ENCODE measurements at places on chromosomes 3 and 15.
A peak's percentile ranks its signal among the peaks of the same experiment; 100 is the strongest.

- no peak for DNase-seq
Observed at GRCh38 chr3:138477801-138478200, 43.4 kb downstream of the ESYT3 start.

DNA sequence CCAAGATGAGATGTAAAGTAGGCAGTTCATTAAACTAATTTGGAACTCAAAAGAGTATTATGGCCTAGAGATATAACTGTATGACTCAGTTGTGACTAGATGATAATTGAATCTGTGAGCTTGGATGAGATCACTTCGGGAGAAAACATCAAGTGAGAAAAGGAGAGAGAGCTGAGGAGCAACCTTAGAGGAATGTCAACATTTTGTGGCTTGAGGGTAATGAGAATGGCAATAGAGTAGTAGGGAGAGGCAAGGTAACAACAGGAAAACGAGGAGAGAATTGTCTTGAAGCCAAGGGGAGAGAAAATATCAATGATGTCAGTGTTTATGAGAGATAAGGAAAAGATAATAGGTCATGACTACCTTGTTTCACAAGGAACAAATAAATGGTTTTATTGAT is 580.2 kb downstream of the NLGN1 start:
- DNase-seq, result no peak

DNA sequence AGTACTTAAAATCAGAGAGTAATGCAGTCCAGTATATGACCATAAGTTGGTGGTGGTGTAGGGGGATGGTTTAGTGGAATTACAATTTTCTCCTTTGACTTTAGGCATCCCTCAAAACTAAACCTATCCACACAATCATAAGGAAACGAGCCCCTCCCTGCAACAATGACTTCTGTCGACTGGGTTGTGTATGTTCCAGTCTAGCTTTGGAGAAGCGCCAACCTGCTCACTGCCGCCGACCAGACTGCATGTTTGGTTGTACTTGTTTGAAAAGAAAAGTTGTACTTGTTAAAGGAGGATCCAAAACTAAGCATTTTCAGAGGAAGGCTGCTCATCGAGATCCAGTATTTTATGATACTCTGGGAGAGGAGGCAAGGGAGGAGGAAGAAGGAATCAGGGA is 52.8 kb downstream of the MGA start:
- DNase-seq, result no peak

DNA sequence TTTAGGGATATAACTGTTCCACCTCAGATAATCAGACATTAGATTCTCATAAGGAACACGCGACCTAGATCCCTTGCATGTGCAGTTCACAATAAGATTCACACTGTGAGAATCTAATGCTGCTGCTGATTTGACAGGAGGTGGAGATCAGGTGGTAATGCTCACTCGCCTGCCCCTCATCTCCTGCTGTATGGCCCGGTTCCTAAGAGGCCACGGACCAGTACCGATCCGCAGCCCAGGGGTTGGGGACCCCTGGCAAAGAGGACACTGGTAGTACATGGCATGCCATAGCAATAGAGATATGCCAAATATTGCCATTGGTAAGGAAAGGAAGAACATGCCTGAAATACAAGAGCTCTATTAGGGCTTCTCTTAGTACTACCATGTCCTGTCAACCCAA is 59.7 kb downstream of the LSM3 start:
- no peak for DNase-seq

GRCh38 chr3:64621275-64621674 is 66.5 kb downstream of the ADAMTS9 start:
- DNase-seq, result no peak

GRCh38 chr15:87731630-87732029 is 524.9 kb downstream of the NTRK3 start:
- DNase-seq, result no peak

- no peak for DNase-seq
Observed at GRCh38 chr3:176479248-176479647, 718.0 kb downstream of the TBL1XR1 start.

DNA sequence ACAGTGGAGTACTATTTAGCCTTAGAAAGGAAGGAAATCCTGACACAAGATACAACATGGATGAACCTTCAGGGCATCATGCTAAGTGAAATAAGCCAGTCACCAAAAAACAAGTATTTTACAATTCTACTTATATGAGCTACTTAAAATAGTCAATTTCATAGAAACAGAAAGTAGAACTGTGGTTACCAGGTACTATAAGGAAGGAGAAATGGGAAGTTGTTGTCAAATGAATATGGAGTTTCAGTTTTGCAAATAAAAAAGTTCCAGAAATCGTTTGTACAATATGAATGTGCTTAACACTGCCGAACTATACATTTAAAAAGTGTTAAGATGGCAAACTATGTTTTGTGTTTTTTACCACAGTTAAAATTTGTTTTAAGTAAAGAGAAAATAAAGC is 26.8 kb downstream of the TRANK1 start:
- DNase-seq, result no peak

DNA sequence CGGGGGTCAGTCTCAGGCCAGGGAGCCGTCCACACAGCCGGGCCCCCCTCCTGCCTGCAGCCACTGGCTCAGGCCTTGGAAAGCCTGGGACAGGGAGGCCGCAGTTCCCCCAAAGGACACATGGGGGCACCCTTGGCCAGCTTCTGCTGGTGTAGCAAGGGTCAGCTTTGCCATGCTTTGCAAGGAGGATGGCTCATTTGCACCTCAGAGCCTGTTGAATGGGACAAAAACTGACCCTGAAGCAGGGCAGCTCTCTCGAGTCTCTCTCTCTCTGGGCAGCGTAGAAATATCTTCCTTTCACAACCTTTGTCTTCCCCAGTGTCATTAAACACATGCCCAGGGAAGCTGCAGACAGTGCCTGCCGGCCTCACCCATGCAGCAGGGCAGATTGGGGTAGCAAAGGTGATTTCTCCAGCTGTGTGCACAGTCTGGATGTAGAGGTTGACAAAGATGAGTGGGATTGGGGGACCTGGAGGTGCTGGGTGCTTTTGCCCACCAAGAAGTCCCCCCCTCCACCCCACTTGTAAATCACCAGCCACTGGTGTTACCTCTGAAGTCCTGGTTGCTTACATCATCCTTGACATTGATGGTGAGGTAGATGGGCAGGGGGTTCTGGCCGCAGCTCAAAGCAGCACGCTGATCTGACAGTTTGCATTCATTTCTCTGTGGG is 17.4 kb upstream of the EHD4 start:
- peak; percentile 34 for DNase-seq

DNA sequence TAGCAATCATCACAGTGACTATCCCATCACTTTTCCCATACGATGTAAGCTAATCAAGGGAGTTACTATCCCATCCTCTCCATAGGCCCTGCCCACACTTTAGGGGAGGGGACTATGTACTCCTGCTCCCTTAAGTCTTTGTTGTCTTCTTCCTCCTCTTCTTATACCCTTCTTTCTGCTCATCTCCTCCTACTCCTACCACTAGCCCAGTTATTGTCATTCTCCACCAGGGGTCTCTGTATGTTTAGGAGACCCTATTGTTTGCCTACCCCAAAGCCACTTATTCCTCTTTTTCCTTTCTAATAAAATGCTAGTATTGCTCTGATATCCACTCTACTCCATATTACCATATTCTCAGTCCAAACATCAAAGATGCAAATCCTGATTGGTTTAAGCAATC is 27.8 kb downstream of the STAC start:
- DNase-seq, result no peak

- peak; percentile 88 for DNase-seq
Observed at GRCh38 chr3:57956119-57956832, 51.9 kb upstream of the FLNB start.

DNA sequence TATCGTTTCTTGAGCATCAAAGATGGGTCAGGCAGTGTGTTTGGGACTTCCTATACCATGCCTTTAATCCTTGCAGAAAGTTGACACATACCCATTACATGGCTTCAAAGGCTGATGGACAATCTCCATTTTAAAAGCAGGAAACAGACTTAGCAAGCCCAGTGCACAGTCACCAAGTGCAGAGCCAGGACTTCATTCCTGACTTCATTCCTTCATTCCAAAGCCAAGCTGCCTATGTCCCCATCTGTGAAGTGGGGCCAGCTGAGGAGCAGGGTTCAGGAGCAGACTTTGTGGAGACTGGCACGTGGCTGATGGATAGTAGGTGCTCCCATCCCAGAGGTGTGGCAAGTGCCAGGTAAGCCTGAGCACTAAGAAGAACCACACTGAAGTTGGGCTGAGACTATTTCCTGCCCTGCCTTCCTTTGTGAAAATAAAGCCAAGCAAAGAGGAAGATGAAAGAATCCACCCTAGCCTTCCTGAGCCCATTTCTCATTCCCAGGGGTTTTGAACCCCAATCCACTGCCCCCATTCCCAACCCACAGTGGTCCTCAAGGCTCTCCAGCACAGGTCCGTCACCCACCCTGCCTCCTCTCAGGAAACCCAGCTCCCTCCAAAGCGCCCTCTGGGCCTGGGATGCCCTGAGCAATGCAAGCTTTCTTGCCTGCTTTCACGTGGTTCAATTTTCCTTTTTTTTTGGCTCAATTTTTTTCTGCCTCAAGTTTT is 1.8 kb downstream of the CX3CR1 start:
- DNase-seq, result no peak

DNA sequence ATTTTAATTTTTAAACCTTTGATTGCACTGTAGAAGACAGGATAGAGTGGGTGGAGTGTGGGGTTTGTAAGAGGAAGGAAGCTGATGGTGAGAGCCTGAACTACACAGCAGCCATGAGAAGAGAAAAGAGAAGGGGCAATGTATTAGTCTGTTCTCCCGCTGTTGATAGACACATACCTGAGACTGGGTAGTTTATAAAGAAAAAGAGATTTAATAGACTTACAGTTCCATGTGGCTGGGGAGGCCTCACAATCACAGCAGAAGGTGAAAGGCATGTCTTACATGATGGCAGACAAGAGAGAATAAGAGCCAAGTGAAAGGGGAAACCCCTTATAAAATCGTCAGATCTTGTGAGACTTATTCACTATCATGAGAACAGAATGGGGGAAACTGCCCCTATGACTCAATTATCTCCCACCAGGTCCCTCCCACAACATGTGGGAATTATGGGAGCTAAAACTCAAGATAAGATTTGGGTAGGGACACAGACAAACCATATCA is 37.3 kb downstream of the STARD5 start:
- no peak for DNase-seq

- DNase-seq, result no peak
Observed at GRCh38 chr15:75684648-75685047, 28.0 kb downstream of the CSPG4 start.

- DNase-seq, result no peak
Observed at GRCh38 chr15:67082007-67082536, 16.7 kb downstream of the SMAD3 start.

GRCh38 chr3:4836516-4836915 is 142.7 kb upstream of the BHLHE40 start:
- DNase-seq, result no peak

GRCh38 chr3:124694486-124694885 is 35.8 kb upstream of the UMPS start:
- DNase-seq, result no peak

GRCh38 chr15:92159481-92159880 is 234.2 kb upstream of the ST8SIA2 start:
- DNase-seq, result no peak

DNA sequence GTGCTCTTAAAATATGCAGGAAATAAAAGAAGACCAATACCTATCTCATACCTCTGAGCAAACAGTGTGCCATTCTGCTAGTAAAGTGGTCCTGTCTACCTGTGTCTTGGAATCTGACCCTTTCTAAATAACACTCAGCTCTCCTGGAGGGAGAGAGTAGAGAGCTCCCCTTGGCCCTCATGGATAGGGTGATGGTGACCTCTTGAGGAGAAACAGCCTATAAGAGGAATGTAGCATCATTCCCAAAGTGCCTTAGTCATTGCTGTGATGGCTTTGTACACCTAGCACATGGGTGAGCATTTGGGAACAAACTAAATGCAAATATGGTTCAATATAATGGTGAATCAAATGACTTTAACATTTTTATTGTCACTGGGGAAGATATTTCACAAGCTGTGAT is 10.0 kb downstream of the SNTN start:
- DNase-seq, result no peak

DNA sequence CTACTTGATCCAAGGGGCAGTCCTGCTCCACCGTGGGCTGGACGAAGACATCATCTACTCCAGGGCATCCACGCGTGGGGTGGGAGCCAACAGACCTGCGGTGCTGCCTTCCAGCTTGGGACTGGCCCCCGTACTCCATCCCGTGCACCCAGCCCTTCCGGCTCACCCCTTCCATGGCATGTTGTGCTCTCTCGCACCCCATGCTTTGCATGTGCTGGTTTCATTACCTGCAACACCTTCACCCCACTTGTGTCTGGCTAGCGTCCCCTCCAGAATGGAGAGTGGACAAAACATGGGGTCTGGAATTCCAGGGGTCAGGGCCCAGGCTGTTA is 30.2 kb downstream of the SEMA7A start:
- DNase-seq, result no peak

DNA sequence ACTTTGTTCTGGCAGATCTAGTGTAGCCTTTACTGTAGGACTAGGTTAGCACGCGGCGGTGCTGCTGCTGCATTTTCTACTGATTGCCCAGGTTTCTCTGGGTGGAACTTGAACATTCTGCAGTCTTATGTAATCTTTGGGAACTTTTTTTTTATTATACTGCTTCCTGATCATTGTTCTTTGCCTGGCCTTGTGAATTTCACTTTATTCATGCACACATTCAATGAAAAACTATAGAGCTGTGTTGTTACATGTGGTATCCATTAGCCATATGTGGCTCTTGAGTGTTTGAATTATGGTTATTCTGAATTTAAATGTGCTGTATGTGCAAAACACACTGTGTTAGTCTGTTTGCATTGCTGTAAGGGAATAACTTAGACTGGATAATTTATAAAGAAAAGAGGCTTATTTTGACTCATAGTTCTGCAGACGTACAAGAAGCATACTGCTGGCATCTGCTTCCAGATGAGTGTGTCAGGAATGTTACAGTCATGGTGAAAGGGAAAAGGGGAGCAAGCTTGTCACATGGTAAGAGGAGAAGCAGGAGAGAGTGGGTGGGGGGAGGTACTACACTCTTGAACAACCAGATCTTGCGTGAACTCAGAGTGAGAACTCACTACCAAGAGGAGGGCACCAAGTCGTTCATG is 26.5 kb downstream of the MEF2A start:
- DNase-seq, result peak; percentile 71

DNA sequence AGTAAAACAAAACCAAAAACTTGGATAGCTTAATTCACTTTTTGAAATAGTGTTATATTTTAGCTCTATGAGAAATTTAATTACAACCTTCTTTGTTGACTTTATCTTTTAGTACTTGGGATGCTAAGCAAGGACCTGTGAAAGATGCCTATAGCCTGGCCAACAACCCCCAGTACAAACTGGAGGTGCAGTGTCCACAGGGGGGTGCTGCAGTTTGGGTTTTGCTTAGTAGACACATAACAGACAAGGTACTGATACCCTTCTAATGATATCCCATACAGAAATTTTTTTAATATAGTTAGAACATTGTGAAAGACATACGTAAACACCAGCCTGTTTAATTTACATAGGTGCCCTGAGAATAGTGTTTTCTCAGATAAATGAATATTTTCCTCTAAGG is 35.3 kb downstream of the CAPN7 start:
- DNase-seq, result no peak

- no peak for DNase-seq
Observed at GRCh38 chr3:117725314-117725713, 1015.7 kb downstream of the TUSC7 start.

All from fibroblast of skin of left quadriceps (primary cell).